ENCODE measurements at places on chromosomes 7 and 10. TPM values are rescaled to one million over a fixed set of nuclear protein-coding genes. Genes with fewer than 3 reads are reported as not detected.
A peak's percentile ranks its signal among the peaks of the same experiment; 100 is the strongest.

ITPRID1 gene
- not detected for total RNA-seq

- DNase-seq, result no peak
Measured at GRCh38 chr7:157964016-157964415, 623.6 kb downstream of the PTPRN2 start.

DYNC1I1 gene
- total RNA-seq, result 24.4 TPM

TBC1D12 gene
- total RNA-seq, result 7.7 TPM

DNA sequence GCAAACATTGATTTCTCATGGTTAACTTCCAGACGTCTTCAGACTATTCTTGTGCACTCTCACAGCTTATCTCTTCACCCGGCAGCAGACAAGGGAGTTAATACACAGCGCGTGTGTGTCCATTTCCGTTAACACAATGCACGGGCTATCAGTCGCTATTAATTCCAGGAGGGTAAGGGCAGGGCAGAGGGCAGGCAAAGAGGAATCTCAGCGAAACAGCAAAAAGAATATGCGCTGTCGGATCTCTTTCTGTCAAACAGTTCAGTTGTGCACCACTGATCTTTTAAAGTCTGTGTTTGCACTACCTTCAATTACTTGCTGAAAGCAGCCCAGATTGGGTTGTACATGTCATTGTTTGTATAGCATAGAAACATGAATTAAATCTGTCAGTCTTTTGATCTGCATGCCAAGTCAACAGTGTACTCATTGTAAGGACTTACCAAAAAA lies 41.1 kb upstream of the CABCOCO1 start:
- DNase-seq, result peak; percentile 40

Measured in cardiac muscle cell (in vitro differentiated cells and primary cell).